Stimulated activated CD8-positive, alpha-beta memory T cell treated with anti-CD3 and anti-CD28 coated beads, Interleukin-15, amount 100 ng/mL, for 24 hours (primary cell): ENCODE measurements at places on chromosomes 5 and 9.

DNA sequence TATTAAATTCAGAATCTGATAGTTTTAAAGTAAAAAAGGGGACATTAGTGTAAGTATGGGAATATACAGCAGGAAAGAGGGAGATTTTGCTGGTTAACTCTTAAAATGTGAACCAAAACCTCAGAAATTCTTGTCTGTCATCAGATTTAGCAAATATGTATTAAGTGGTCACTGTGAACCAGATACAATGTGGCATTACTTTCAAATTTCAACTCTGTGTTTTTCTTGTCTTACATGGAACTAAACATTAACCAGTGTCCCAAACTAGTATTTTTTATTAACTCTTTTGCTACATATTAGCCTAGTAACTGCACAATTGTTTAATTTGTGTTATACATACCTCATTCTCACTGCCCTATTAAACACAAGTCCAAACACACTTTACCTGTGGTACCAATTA lies 259.9 kb upstream of the RASA1 start:
- DNase-seq, result no peak

DNA sequence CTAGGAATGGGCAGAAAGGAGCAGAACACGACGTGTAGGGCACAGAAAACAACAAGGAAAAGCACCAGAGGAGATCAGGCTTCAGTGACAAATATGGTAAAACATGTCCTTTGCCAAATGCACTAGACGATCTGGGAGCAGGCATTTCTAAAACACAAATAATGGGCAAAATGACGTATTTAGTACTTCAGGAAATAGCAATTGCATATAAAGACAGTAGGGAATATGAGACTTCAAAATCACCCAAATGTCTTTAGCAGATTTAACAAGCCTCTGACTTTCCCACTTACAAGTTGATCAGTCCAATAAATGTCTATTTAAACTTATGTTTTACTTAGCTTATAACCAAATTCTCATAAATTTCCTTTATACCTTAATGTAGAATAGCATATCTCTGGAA lies 969.6 kb upstream of the C9orf72 start:
- DNase-seq, result no peak

- DNase-seq, result no peak
Measured at GRCh38 chr5:157903117-157903450, 44.1 kb upstream of the CLINT1 start.

DNA sequence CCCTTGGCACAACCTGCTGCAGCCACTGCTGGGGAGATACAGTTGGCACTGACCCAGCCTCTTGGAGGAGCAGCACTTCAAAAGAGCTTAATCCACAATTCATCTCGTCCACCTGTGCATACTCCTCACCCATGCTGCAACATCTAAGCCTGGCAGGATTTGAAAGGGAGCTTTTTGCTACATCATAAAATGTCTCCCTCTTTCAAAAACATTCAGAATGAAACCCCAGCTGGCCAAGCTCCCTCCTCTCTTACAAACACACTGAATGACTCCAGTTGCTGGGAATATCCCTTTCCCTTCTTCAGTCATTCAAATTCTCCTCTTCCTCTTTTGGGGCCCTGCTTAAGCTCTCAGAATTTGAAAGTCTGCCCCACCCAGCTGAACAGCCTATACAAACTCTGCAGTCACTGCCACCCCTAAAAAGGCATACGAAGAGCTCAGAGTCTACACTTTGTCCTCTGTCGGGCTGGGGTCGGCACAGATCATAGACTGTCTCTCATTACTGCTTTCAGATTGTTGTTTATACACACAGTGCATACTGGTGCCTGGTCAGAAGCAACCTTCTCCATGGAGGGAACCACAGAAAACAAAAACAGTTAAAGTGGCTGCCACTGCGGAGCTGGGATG lies 8.8 kb upstream of the C5orf15 start:
- no peak for DNase-seq
